ENCODE measurements at places on chromosomes 1 and 21. TPM values are rescaled to one million over a fixed set of nuclear protein-coding genes. Genes with fewer than 3 reads are reported as not detected.

The AK4 gene
- total RNA-seq: 90.4 TPM

The MMP23B gene
- 0.77 TPM for total RNA-seq

The SYDE2 gene
- total RNA-seq: 3.3 TPM

DNA sequence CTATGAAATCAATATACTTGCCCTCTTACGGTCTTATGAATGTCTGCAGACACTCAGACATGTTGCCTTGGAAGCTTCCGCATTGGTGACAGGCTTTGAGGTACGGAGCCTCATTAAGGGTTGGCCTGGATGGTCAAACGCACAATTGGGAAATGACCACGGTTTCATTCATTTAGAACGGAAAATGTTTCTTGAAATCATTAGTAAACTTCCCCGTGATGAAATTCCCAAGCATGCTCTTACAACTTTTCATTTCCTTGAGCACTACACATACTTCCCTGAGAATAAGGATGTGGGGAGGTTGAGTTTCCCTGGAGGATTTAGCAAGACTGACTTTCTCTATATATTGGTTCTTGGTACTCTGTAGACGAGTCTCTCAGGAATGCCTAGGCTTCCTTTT, 146.3 kb downstream of the HLX start:
- H3K4me3 ChIP-seq: no peak overlapping the region
- no peak for DNase-seq
- H3K27ac ChIP-seq: no peak overlapping the region
- H3K4me1 ChIP-seq: no peaks in the 10 kb centered on the region
- H3K27me3 ChIP-seq: no peaks in the 10 kb centered on the region

DNA sequence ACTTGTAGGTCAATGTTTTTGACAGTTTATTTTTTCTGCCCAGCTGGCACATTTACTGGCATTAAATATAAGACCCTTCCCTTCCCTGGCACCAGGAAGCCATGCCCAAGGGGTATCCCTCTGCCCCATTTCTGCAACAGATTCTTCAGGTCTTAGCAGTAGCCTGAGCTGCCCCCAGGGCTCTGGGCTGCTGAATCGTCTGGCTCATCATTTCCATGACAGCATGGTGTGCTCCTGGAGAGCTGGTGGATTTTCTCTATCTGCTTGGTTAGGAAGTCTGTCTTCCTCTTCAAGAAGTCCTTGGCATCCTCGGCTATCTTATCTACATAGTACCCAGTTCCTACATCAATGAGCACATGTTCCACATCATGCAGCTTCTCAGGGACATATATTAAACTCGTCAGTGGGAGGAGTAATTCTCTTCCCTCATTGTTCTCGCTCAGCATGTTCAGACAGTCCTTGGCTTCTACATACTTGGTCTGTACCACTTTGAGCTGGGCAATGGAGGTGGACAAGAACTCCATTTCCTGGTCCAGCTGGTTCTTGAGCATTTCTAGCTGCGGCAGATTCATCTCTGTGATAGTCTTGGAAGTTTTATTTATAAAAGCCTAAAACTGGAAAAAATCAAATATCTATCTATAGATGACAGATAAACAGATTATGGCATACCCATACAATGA, 23.5 kb downstream of the MIA3 start:
- DNase-seq: no peak
- H3K4me3 ChIP-seq: no peak overlapping the region
- H3K27ac ChIP-seq: no peak overlapping the region
- H3K27me3 ChIP-seq: no peaks in the 10 kb centered on the region

DNA sequence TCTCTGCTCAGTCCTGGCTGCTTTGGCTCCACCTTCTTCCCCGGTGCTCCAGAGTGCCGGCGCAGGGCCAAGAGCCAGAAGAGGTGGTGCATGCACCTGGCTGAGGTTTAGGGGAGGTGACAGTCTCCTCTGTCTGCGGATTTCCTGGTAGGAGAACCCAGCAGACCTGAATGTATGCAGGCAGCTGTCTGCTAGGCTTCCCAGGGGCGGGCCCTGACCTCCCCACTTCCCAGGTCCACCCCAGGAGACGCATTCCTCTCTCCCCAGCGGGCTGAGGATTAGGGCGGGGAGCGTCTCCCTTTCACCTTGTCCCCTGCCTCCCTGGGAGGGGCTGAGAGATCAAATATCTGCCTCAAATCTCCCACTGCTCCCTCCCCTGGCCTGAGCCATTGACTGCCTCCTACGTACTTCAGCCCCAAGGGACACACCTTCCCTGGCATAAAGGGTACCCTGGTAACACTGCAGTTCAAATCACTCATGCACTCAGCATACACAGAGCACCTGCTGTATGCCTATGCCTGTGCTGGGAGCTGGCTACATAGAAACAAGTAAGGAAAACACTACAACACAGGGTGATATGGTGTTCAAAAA, 27.5 kb downstream of the DMBX1 start:
- DNase-seq: no peak
- no peak overlapping the region for H3K4me3 ChIP-seq
- peaks cover 6% of the 10 kb centered on the region for H3K4me1 ChIP-seq
- no peaks in the 10 kb centered on the region for H3K36me3 ChIP-seq

- H3K27me3 ChIP-seq: peaks cover 2% of the 10 kb centered on the region
- no peaks in the 10 kb centered on the region for H3K36me3 ChIP-seq
- H3K4me3 ChIP-seq: no peak overlapping the region
- no peak for DNase-seq
Measured at GRCh38 chr1:107263291-107263915, 122.6 kb downstream of the NTNG1 start.

- peaks cover 24% of the 10 kb centered on the region for H3K4me1 ChIP-seq
- DNase-seq: no peak
- H3K4me3 ChIP-seq: peak overlapping the region; percentile 95
- peak overlapping the region; percentile 80 for H3K27ac ChIP-seq
- H3K27me3 ChIP-seq: no peaks in the 10 kb centered on the region
Measured at GRCh38 chr1:46300673-46301405, 2.6 kb downstream of the LRRC41 start.

DNA sequence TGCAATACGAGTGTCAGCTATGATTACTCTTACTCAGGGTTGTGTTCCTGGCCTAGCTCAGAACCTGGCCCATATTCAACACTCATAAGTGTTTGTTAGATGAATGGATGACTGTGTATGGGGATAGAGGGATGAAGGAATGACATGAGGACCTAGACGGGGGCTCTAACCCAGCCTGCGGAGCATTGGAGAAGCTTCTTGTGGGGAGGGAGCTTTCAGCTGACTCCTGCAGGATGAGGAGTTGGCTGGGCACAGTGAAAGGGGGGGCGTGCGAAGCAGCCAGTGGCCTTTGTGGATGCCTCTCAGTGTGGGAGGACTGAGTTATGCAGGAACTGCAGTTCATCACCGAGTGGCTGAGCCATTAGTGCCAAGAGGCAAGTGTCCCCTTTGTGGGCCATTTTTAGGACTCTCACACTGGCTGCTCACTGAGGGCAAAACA, 1.2 kb upstream of the EXTL1 start:
- peaks cover 10% of the 10 kb centered on the region for H3K4me1 ChIP-seq
- H3K36me3 ChIP-seq: no peaks in the 10 kb centered on the region
- DNase-seq: no peak

- no peak overlapping the region for H3K4me3 ChIP-seq
- H3K27me3 ChIP-seq: peaks cover 12% of the 10 kb centered on the region
- DNase-seq: no peak
Measured at GRCh38 chr1:233386336-233386735, 58.8 kb downstream of the MAP3K21 start.

Data from activated CD4-positive, alpha-beta T cell treated with anti-CD3 and anti-CD28 coated beads for 36 hours (primary cell).